ENCODE measurements at places on chromosomes 5 and 9.

- DNase-seq = no peak
Observed at GRCh38 chr9:114344692-114345091, 15.0 kb downstream of the ORM2 start.

GRCh38 chr5:33761139-33761538, 130.7 kb downstream of the ADAMTS12 start:
- no peak for DNase-seq

- no peak for DNase-seq
Observed at GRCh38 chr5:173855162-173855994, 32.8 kb upstream of the CPEB4 start.

GRCh38 chr5:17429353-17429752, 68.7 kb upstream of the TAF11L2 start:
- DNase-seq = no peak

DNA sequence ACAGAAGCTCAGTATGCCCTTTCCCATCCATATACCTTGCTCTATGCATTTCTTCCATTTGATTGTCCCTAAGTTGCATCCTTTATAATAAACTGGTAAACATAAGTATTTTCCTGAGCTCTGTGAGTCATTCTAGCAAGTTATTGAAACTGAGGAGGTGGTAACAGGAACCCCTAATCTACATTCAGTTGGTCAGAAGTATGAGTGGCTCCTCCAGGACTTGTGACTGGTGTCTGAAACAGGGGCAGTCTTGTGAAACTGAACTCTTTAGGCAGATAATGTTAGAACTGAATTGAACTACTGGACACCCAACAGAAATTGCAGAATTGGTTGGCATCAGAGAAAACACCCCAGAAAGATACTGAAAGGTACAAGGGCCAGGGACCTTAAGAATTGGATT, 133.1 kb upstream of the POU5F2 start:
- no peak for DNase-seq

- no peak for DNase-seq
Observed at GRCh38 chr5:119287547-119288111, 68.2 kb upstream of the TNFAIP8 start.

- no peak for DNase-seq
Observed at GRCh38 chr5:55983986-55984385, 10.8 kb downstream of the IL6ST start.

DNA sequence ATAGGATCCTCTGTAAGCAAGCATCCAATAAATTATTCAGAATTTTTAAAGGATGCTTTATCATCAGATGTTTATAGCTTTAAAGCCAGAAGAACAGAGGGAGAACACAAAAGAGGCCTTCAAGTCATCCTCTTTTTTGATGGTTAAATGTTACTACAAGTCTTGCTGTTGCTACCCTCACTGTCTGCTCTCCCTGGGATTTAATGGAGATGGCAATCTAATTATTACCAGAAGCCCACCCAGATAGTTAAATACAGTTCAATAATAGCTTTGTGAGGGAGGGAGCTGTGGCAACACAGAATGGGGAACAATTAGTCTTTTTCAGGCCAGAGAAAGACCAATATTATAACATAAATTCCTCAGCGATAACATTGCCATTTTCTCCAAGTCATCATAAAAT, 87.0 kb upstream of the ACTBL2 start:
- no peak for DNase-seq

GRCh38 chr9:96458226-96458625, 8.3 kb downstream of the HABP4 start:
- no peak for DNase-seq

DNA sequence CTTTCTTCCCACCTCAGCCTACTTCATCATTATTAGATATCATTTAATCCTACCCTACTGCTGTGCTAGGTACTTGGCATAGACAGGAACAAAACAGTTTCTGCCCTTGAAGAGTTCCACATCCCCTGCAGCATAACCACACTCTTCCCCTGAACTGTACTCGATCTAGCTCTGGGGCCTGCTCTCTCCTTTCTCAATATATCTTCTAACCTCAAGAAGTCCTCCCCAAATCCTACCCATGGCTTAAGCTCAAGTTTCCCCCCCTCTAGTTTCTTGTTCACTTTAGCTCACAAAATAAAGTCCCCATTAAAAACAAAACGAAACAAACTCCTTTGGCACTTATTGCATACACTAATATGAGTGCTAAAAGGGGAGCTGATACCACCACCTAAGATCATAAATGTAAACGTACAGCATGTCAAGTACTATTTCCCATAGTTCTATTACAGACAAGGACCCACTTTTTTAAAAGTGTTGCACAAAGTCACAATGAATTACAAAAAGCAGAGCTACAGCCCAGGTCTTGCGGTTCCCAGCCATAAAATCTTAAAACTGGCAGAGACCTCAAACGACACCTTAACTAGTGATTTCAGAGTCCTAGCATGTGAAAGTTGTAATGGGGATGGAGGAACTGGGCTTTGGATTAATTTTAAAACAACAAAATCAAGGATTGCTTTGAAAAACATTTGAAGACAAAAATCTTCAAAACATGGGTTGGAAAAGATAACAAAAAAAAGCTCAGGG, 80.7 kb downstream of the PTPDC1 start:
- no peak for DNase-seq
